Vagina (tissue), 2 donors: ENCODE measurements at places on chromosomes 13 and 19.

DNA sequence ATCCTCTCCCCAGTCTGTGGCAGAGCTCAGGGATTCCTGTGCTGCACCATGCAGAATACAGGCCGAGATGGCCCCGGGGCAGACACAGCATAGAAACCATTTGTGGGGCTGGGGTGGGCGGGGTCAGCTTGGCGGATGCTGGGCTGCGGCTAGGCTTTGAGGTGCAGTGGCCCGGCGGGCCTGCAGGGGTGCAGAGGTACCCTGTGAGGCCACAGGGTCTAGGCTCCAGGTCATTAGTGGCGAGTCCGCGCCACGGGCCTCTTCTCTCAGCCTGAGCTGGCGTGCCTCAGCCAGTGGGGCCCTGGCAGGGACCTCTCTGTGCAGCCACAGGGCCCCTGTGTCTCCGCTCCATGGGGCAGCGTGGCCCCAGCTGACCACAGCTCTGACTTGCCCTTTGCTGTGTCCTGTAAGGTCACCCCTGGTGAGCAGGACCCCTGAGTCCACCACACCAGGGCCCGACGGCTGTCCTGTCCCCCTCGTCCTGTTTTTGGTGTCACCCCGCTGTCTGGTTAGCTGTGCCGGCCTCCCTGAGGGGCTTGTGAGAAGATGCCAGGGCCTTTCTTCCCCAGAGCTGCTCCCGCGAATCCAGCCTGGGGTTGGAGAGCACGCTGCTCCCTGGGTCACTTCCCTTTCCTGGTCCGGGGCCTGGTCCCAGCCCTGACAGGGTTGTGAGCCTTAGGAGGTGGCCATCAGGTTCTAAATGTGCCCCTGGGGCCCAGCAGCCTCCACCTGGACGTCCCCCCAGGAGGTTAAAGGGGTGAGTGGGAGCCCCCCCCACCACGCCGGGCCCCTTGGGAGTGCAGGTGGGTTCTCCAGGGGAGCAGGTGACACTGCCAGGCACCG, 12.1 kb downstream of the KDM4B start:
- no peaks in the 10 kb centered on the region for H3K36me3 ChIP-seq
- DNase-seq: no peak
- H3K27me3 ChIP-seq: no peaks in the 10 kb centered on the region
- H3K4me1 ChIP-seq: peaks cover 90% of the 10 kb centered on the region
- H3K4me3 ChIP-seq: no peak overlapping the region

DNA sequence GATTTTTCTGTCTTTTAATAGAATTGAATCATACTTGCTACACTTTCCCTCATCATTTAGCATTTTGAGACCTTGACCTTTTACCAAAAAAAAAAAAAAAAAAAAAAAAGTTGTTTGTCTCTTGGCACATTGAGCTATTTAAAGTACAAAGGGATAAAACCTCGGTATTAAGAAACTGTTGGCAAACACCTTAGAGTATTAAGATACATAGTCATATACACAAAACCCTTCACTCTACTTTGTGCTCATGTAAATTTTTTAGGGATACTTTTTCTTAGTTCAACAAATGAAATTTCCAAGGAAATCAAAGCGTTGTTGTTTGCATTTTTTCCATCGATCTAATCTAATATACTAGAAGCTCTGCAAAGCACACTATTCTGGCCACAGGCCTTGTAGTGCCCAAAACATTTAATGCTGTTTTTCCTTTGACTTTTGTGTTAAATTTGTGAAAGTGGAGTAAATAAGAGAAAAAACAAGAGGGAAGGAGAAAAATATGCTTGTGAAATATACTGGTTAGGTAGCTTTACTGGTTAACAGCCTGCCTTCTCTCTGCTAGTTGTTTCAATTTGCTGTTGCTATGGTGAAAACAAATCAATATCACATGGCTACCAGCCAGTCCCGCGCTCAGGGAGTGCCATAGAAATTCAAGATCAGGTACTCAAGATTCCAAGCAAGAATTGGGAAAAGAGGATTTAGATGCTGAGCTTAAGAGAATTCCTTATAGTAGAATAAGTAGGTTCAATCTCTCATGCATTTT, 2.6 kb downstream of the MBNL2 start:
- H3K27ac ChIP-seq: peak overlapping the region; percentile 95
- H3K4me1 ChIP-seq: peaks cover 65% of the 10 kb centered on the region
- H3K27me3 ChIP-seq: no peaks in the 10 kb centered on the region
- H3K4me3 ChIP-seq: peak overlapping the region; percentile 68

- no peaks in the 10 kb centered on the region for H3K4me1 ChIP-seq
- no peaks in the 10 kb centered on the region for H3K27me3 ChIP-seq
- H3K27ac ChIP-seq: no peak overlapping the region
- DNase-seq: no peak
- peaks cover 79% of the 10 kb centered on the region for H3K36me3 ChIP-seq
- H3K4me3 ChIP-seq: no peak overlapping the region
Measured at GRCh38 chr19:5706876-5707573, 12.9 kb downstream of the LONP1 start.

GRCh38 chr19:38361633-38362075, 12.7 kb upstream of the PSMD8 start:
- no peaks in the 10 kb centered on the region for H3K27me3 ChIP-seq
- H3K4me1 ChIP-seq: peaks cover 18% of the 10 kb centered on the region
- H3K36me3 ChIP-seq: no peaks in the 10 kb centered on the region
- no peak overlapping the region for H3K27ac ChIP-seq

DNA sequence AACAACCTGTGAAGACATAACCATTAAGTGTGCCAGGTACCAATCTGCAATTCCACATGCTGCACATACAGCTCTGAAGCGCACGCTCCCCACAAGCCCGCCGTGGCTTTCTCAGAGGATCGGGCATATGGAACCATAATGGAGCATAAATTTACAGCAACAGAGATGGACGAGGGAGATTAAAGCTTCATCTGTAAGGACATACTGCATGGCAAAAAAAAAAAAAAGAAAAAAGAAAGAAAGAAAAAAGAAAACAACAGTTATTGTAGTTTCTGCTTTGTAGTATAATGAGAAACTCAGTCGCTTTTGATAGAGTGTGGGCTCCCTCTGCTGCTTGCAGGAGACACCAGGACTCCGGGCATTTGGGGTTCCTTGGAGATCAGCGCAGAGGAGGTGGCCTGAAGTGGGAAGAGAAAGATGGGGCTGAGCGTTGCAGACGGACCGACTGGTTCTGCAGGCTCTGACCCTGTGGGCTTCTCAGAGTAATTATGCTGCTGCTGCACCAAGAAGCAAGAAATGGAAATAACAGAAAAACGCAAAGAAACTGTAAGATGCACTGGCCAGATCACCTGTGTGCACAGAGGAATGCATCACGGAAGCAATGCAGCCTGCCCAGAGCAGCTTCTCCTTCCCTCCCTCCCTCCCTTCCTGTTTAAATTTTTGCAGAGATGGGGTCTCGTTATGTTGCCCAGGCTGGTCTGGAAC, 10.8 kb upstream of the PDCD5 start:
- H3K27me3 ChIP-seq: no peaks in the 10 kb centered on the region
- H3K27ac ChIP-seq: no peak overlapping the region
- peaks cover 4% of the 10 kb centered on the region for H3K4me1 ChIP-seq
- DNase-seq: no peak
- H3K36me3 ChIP-seq: no peaks in the 10 kb centered on the region

DNA sequence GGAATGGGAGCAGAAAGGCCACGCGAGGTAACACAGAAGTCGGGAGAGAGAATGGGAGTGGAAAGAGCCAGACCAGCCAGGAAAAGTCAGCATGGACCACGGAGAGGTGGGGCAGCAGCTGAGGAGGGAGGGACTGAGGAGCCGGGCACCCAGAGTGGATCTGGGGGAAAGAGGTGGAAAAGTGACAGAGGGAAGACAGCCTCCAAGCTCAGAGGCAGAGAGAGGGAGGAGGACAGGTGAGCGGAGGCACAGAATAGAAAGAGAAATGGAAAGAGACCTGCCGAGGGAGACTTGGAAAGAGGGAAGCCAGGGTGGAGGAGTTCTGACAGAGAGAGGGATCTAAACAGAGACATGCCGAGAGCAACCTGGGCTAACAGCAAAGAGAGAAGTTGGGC, 1.6 kb downstream of the GRIK5 start:
- H3K27me3 ChIP-seq: no peaks in the 10 kb centered on the region

- H3K36me3 ChIP-seq: no peaks in the 10 kb centered on the region
- no peak overlapping the region for H3K27ac ChIP-seq
- H3K4me3 ChIP-seq: no peak overlapping the region
- no peak for DNase-seq
Measured at GRCh38 chr13:70173598-70173959, 65.3 kb upstream of the KLHL1 start.

DNA sequence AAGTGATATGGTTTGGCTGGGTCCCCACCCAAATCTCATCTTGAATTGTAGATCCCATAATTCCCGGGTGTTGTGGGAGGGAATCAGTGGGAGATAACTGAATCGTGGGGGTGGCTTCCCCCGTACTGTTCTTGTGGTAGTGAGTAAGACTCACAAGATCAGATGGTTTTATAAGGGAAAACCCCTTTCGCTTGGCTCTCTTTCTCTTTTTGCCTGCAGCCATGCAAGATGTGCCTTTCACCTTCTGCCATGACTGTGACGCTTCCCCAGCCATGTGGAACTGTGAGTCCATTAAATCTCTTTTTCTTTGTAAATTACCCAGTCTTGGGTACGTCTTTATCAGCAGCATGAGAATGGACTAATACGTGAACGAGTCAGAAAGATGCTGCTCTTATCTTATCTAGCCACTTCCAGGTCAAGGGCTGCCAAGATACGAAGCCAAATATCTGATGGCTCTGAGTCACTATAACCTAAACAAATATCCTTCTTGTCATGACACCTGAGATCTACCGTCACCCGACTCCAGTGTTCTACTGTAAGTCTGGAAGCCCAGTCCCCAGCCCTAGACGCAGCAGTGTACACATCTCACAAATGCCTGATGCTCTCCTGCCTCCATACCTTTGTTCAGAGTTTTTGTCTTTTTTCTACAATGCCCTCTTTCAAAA, 45.9 kb downstream of the SLC15A1 start:
- no peaks in the 10 kb centered on the region for H3K27me3 ChIP-seq
- no peaks in the 10 kb centered on the region for H3K4me1 ChIP-seq
- H3K4me3 ChIP-seq: no peak overlapping the region
- DNase-seq: no peak

DNA sequence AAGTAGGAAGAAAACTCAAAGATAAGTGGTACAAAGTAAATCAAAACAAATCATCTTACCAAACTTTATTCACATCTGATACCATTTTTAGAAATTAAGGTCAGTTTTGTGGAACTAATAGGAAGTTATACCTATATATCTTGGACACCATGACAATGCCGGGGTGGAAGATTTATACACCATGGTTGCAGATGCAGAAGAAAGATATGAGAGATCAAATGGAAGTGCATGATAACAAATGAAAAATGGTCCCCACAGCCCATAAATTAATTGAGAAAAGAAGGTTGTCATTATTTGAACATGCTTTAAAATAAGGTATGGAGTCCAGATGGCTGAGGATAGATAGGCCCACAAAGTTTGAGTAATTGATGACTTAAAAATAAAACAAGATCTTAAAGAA, 276.8 kb downstream of the TSHZ3 start:
- H3K27ac ChIP-seq: no peak overlapping the region
- DNase-seq: no peak
- no peaks in the 10 kb centered on the region for H3K27me3 ChIP-seq
- H3K4me1 ChIP-seq: no peaks in the 10 kb centered on the region

GRCh38 chr19:47436712-47437401, 17.5 kb upstream of the MEIS3 start:
- H3K36me3 ChIP-seq: no peaks in the 10 kb centered on the region
- no peak overlapping the region for H3K4me3 ChIP-seq
- peaks cover 4% of the 10 kb centered on the region for H3K4me1 ChIP-seq
- H3K27ac ChIP-seq: no peak overlapping the region
- no peak for DNase-seq

DNA sequence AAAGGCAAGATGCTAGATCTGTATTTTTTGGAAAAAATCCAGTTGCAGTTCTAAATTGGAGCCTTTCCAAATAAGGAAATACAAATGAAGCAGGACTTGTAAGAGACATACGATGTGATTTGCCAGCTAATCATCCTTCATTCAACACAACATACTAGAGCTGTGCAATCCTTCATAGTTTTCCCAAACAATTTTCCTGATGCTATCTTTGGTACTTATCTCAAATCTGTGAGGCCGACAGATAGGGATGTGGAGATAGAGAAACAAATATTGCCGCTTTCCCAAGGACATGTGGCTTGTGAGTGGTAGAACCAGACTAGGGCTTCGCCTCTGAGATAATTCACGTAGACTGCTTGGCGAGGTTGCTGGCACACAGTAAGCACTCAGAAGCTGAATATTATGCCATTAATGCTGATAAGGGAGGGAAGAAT, 176.6 kb downstream of the LMO7 start:
- H3K27ac ChIP-seq: no peak overlapping the region
- DNase-seq: no peak
- no peaks in the 10 kb centered on the region for H3K27me3 ChIP-seq
- H3K4me3 ChIP-seq: no peak overlapping the region
- H3K36me3 ChIP-seq: no peaks in the 10 kb centered on the region

DNA sequence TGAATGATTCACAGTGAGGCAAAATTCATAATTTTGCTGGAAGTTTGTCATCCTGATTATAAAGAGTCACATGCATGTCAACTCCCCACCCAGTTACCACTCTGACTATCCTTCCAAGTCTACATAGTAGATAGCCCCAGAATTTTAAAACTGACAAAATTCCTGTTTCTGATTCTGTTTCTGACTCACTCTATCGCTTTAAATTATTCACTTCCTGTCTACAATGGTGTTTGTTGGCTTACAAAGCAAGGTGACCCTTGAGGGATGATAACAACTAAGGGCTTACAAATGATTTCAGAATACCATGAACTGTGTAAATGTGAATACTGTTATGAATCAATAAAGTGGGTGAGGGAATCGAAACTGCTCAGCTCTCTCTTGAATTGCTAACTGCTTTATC, 98.7 kb upstream of the KL start:
- no peak overlapping the region for H3K27ac ChIP-seq
- no peaks in the 10 kb centered on the region for H3K36me3 ChIP-seq
- no peaks in the 10 kb centered on the region for H3K4me1 ChIP-seq
- no peaks in the 10 kb centered on the region for H3K27me3 ChIP-seq
- no peak overlapping the region for H3K4me3 ChIP-seq

DNA sequence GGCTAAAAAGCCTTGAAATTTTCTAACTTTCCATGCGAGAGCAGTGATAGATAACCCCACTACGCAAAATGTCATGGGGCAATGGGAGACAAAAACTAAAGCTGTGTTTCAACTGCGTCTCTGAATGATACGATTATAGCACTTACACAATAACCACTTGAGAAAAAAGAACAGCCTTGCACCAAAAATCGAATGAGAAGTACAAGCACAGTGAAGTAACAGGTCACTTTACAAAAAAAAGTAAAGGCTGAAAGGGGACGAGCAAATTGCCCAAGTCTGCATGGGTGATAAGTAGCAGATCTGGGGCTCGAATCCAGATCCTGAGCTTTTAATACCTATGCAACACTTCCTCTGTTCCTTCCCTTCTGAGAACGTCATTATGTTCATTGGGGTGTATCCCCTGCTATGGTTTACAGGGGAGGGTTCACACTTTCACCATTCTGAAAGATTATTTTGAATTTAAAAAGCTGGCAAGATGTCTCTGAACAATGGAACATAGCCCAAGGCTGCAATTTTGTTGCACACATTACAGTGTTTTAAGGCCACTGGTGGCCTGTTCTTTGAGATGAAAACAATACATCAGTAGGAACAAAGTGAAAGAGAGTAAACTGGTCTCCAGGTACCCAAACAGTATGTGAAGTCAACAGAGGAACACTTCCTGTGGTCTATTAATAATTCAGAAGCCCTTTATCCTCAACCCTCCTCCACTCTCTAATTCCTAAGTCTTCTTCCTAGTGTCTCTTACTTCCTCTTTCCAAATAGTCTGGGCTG, 3.2 kb downstream of the CPB2 start:
- no peak for DNase-seq
- no peak overlapping the region for H3K4me3 ChIP-seq
- H3K36me3 ChIP-seq: no peaks in the 10 kb centered on the region
- no peak overlapping the region for H3K27ac ChIP-seq
- H3K4me1 ChIP-seq: no peaks in the 10 kb centered on the region
- no peaks in the 10 kb centered on the region for H3K27me3 ChIP-seq
